ENCODE measurements at places on chromosomes 3 and 15.

GRCh38 chr3:34072297-34072696 lies 273.9 kb downstream of the PDCD6IP start:
- no peak for DNase-seq

- DNase-seq = no peak
Observed at GRCh38 chr3:1446531-1446930, 353.7 kb downstream of the CNTN6 start.

DNA sequence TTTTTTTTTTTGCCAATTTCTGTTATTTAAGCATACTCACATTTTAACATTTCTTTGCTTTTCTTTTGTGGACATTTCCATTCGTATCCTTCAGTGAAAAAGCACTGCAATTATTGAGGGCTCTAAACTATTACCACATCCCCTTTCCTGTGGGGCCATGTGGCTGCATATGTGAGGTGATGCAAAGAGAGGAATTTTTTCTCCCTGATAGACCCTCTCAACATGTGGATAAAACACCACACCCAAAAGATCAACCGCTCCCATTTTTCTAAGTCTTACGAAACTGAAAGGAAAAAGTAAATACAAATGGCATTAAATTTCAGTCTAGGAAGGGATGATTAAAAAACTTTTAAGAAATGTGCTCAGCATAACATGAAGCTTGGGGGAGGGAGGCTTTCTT lies 68.8 kb downstream of the DNAJC13 start:
- peak; percentile 25 for DNase-seq

DNA sequence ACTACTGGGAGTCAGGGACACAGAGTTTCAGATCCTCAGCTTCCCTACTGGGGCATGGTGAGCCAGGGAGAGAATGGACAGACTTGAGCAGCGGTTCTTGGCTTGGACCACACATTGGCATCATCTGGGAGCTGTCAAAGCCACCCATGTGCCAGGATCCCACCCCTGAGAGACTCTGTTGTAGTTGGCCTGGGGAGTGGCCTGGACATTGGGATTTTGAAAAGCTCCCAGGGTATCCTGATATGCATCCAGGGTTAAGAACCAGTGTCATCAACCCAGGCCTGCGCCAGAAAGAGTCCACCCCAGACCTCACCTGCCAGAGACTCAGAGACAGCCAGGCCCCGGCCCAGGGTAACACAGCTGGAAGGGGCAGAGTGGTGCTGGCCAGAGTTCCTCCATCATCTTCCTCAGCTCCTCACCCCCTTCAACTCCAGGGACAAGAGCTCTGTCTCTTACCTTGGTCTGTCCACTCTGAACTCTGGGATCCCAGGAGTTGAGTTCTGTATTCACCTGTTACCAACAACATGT lies 33.0 kb upstream of the CHRNB4 start:
- no peak for DNase-seq

GRCh38 chr3:195752546-195753331 lies 32.0 kb downstream of the MUC20 start:
- no peak for DNase-seq

DNA sequence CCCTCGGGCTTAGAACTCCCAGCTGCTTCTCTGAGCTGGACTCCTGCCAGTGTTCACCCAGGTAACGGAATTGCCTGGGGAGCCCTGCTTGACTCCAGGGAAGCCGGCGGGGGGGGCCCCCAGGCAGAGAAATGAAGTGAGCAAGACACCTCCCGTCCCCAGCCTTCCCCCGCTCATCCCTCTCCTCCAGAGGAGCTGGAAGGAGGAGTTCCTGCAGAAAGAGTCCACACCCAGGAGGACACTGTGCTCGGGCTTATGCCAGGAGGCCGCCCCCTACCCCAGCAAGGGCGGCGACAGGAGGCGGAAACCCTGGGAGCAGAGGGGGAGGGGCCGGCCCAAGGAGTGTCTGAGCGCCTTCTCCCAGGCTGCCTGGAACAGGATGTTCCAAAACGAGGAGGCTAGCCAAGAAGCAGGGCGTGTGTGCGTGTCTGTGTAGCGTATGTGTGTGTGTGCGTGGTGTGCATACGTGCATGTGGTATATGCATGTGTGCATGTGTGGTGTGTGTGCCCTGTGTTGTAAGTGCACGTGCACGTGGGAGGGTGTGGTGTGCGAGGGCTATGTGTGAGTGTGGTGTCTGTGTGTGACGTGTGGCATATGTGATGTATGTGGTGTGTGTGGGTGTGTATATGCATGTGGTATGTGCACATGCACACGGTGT lies 511.3 kb downstream of the SHQ1 start:
- peak; percentile 89 for DNase-seq

GRCh38 chr3:37324850-37325321 lies 150.5 kb upstream of the LRRFIP2 start:
- DNase-seq = peak; percentile 50

All from cardiac fibroblast (primary cell).